ENCODE measurements at places on chromosomes 12 and 14.
A peak's percentile ranks its signal among the peaks of the same experiment; 100 is the strongest.

GRCh38 chr14:41521891-41522290, 84.8 kb upstream of the LRFN5 start:
- peak; percentile 11 for DNase-seq

GRCh38 chr12:13038491-13039161, 5.6 kb upstream of the FAM234B start:
- no peak for DNase-seq

DNA sequence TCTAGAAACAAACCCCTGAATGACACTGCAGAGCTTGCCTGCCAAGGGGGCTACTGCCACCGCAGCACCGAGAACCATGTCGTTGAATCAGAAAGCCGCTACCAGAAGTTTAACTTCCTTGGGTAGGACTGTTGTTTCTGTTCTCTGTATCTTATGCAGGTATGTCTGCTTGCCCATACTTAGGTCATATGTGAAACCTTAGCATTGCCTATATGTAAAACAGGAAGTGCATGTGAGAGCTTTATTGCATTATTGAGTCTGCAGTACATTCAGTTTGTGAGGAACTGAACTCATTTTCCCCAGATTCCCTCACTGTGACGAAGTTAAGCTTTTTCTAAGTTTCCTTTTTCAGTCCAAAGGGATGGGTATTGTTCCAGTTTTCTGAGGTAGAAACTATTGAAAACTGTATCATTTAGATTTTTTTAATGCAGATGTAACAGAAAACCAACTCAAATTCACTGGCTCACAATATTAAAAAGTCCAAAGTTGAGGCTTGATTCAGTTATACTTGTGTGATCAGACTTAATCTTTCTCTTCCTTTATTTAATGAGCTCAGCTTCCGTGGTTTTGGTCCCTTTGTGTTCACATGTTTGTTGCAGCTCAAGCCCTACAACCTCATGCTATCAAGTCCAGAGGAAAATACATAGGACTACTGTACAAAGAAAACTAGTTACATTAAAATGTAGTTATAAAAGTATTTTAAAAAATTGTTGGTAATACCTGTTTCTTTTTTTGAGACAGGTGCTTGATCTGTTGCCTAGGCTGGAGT, 6.9 kb downstream of the FBXO34 start:
- no peak for DNase-seq

DNA sequence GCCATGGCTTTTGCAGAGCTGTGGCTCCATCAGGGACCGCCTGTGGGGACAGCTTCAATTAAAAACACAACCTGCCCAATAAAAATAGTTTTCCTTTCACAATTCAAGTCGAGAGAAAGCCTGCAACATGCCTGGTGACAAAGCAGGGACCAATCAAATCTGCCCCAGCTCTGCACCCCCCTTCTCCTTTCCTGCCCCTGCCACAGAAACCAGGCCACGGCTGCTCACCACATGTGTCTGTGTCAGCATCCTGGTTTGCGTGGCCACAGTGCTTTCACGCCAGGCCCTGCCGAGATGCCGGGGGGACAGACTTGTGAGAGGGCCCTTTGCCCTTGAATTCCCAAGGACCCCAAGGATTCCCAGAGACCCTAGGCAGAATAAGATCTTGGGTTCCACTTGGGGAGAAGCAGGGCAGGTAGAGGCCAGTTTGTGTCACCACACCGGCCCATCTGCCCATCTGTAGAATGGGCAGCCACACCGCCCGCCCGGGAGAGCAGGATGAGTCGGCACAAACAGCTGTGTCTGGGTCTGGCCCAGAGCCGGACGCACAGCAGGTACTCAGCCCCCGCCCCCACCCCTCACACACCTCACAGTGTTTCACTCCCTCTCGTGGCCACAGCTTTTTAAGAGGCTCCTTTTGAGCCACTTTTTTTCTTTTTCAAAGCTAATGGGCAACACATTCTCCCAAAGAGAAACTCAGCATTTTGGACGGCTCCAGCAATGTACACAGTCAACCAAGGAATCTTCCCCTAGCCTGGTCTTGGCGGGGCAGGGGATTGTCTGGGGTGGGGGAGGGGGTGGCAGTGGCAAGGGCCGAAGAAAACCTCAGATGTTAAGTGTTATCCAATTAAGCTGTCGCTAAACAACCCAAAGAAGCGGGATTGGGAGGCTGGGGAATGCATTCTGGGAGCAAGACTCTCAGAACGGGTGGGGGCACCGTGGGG, 41.5 kb downstream of the BCL11B start:
- DNase-seq = peak; percentile 79

DNA sequence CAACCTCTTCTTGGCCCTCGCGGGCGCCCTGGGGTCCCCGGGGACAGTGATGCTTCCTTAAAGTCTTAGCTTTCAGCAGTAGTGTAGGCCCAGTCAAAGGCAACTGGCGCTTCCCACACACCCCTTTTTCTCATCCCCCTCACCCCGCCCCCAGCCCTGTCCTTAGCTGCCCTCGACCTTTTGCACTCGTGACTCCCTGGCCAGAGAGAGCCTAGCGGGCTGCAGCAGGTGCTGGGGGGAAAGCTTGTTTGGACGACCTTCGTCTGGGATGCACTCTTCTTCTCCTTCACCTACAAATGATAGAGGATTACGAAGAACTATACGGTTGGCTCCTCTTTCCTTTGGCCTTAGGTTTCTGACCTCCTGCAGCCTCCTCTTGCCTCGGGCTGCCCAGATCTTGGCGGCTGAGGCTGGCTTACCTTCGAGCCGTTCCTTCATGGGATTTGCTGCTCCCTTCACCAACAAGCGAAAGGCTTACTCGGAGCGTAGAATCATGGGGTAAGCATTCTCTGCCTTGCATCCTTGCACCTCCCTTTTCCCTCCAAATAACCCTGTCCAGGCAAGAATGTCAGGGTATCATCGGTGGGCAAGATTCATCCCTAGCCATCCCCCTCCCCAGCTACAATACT, 815 bp downstream of the COQ10A start:
- peak; percentile 40 for DNase-seq

DNA sequence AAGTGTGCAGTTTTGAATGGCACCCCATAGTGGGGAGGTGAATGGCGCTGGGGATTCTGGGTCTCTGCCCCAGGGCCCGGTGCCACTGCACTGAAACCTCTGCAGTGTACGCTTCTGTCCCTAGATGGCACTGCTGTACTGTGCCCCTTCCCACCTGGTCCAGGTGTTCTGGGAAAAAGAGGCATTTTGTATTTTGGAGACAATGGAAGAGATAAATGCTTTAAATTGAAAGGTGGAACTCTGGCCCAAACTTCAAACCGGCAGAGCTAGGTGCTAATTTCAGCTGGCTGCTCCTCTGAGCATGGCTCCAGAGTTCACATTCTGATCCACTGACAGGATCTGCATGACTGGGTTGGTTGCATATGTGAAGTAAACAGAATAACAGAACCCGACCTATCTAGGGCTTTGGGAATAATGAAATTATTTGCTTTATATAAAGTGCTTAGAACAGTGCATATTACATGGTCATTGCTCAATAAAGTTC, 52.2 kb downstream of the KRT80 start:
- peak; percentile 75 for DNase-seq

DNA sequence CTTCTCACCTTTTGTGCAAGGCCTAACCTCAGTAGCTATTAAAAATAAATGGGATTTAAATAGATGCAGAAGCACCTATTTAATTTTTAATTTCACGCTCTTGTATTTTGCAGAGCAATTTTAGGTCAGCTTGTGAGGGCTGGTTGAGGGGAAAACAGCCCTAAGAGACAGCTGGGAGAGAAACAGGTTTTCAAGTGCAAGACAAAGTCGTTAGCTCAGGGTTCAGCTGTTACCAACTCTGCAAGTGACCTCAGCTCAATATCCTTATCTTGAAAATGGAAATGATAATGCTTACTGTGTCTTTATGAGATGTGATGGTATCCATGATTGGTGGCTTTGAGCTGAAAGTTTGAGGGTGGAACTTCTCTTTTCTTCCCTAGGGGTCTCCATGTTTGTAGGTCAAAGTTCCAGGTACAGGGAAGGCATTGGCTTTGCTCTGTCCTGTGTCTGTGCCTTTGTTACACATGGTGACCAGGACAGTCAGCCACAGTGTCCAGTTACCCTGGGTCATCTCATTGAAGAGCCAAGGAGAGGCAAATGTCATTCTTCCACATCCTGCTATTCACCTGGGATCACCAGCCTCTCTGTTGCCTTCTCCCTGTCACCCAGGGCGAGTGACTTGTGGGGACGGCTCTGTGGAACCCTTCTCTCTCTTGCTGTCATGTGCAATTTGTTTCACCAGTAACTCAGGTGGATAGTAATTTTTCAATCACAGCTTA, 100.3 kb downstream of the SAMD4A start:
- DNase-seq = no peak

DNA sequence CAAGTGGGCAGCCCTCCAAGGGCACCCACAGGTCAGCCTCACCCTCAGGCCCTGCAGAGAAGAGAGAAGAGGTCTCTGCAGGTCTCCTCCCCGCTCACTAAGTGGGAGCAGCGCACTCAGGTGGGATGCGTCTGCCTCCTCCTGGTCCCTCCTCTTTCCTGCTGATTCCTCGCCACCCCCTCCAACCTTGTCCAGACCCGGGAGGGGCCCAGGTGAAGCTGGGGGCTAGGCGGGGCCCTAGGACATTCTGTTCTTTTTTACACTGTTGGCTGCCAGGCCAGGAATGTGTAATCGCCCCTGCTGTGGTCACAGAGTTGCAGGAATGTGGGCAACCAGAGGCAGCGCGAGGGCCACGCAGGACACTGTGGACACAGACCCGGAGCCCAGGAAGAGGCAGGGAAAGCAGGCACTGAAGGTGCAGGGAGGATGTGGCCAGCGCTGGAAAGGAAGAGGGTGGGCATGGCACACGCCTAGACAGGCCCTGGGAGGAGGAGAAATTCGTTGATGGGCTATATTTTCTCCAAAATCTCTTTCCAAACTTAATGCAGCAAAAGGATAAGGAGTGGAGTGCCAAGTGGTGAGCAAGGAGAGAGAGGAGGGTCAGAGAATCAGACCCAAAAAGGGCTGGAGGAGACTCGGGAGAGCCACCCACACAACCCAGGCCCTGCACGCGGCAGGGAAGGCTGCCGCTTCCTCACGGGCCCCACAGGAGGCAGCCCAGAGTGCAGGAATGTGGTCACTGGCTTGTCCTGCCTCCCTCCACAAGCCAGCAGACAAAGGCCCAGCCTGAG, 911 bp upstream of the SCNN1A start:
- peak; percentile 92 for DNase-seq

GRCh38 chr12:55847033-55847432, 4.3 kb upstream of the MMP19 start:
- DNase-seq = no peak

DNA sequence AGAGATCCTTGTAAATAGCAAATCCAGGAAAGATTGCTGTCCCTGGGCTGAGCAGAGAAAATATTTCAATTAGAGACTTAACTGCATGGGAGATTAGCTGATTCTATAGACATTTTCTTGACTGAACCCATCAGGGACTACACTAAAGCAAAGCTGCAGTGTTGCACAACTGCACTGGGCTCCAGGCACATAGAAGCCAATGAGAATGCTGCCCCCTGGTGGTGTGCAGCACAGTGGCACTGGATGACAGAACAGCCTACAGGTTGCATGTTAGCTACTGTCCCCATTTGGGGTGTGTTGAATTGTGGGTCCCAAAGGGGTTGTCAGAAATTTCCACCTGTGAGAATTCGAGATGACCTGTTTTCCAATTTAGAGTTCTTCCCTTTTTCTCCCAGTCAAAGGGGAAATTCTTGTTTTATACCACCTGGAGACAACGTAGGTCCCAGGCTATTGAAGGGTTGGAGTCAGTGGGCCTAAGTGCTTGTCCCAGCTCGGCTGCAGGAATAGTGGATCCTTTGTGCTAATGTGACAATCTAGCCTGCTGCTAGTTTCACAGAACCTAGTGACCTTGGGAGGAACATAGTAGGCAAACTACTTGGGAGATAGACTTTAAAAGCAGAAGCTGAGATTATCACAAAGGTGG, 114.7 kb downstream of the SLC8A3 start:
- peak; percentile 81 for DNase-seq

DNA sequence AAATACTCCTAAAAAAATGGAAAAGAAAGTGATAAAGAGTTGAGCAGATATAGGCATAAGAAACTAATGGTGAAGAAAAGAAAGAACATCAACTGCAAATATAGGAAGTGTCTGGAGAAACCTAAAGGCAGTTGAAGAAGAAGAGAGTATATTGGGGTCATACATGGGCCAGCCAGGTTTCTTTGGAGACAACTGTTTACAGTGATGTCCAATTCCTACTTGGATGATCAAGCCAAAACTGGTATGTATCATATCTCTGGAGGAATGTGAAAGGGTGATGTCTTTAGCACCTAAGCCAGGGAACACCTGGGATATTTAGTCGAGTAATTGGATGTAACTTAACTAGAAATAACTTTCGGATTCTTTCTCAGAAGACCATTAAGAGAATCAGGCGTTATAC, 129.3 kb upstream of the FLRT2 start:
- DNase-seq = no peak

DNA sequence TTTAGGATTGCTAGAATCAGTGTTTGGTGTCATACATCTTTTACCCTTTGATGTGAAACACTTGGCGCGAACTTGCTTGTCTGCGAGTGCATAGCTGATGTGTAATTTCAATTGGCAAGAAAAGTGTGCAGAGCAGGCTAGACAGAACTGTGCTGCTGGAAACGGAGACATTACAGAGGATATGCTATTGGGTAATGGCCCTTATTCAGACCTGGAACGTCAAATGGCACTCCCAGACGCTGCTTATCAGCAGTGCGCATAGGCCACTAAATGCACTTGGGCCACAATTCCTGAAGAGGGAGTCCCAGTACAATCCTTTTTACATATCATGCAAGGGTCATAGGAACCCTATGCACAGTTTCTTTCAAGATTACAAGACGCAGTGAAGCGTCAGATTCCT, 15.7 kb upstream of the SLC10A1 start:
- no peak for DNase-seq
